Tibial artery (tissue), 4 donors: ENCODE measurements at places on chromosomes 6 and 20.
A peak's percentile ranks its signal among the peaks of the same experiment; 100 is the strongest.

- DNase-seq = no peak
Observed at GRCh38 chr6:46352541-46353268, 138.5 kb downstream of the RCAN2 start.

DNA sequence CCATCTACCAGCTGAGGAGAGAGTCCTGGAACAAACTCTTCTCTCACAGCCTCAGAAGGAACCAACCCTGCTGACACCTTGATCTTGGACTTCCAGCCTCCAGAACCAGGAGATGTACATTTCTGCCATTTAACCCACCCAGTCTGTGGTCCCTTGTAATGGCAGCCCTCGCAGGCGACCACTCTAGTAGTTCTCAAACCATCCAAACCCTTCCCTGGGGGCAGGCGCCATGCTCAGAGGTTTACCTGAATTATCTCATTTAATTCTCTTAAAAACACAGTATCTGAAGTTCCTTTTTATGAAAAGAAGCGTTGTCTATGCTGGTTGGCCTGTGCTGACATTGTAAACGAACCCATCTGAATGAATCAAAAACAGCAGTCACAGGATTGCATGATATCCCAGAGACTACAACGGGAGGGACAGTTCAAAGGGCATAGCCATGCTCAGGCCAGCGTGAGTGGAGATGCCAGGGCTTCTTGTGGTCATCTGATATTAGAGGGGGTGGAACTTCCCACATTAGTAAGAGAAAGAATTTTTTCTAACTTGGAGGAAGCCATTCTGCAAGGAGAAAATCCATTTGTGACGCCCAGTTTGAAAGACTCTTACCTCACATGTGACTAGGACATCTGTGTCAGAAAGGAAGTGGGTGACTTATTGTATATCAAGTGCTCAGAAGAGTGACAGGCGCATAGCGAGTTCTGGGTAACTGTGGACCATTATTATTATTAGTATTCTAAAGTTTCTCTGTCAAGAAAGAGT lies 17.2 kb upstream of the TAGAP start:
- DNase-seq = no peak

DNA sequence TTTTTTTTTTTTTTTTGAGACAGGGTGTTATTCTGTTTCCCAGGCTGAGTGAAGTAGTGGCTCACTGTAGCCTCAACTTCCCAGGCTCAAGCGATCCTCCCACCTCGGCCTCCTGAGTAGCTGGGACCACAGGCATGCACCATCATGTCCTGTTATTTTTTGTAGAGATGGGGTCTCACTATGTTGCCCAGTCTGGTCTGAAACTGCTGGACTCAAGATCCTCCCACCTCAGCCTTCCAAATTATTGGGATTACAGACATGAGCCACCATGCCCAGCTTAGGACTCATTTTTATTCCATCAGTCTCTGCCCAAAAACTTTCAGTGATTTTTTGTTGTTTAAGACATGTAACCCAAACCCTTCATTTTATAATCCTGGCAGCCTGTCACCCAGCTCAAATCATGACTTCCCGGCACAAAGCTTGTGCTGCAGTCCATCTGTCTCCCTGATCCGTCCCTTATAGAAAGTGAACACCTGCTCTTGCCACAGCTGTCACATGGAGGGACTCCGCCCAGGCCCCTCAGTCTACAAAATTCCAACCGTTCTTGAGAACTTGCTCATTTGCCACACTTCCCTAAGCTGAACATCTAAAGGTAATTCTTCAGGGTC lies 183.9 kb upstream of the JARID2 start:
- no peak for DNase-seq

DNA sequence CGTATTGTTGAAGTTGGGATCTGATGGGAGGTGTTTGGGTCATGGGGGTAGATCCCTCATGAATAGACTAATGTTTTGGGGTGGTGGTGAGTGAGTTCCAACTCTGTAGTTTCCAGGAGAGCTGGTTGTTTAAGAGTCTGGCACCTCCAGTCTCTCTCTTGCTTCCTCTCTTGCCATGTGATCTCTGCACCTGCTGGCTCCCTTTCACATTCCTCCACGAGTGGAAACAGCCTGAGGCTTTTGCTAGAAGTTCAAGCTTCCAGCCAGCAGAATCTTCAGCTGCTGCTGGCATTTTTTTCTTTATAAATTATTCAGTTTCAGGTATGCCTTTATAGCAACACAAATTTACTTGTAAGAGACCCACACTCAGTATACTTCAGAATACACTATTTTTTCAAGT lies 1021.6 kb downstream of the EYS start:
- no peak for DNase-seq

DNA sequence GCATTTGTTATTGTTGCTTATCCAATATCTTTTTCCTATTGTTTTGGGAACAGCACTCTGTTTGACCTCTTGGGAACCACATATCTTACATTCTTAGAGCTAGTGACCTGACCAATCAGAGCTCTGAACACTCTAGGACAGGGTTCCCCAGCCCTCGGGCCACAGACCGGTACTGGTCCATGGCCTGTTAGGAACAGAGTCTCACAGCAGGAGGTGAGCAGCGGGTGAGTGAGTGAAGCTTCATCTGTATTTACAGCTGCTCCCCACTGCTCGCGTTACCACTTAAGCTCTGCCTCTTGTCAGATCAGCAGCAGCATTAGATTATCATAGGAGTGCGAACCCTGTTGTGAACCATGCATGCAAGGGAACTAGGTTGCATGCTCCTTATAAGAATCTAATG lies 226.0 kb upstream of the TSHZ2 start:
- no peak for DNase-seq

DNA sequence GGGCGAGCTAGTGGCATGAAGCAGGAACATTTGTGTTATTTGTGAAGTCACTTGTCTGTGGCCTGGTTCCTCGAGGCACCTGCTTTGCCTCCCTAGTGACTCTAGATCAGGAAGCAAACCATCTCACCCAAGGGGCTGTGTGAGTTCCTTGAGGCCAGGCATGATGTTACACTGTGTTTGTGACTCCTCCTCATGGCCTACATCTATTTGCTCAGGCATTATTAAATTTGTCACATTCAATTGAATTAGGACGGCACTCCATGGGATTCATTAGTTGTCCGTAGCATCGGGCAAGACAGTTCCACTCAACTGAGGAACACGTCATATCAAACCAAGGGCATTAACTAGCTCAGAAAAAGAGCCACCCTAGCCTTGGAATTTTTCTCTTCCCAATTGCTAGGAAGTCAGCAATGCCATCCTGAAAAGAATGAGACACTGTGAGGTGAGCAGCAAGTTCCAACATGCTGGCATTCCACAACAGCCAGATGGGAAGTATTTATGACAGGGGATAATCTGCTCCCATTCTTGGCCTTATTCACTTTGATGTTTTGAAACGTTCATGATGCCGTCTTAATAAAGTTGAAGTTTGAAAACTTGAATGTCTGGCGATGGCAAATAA lies 17.2 kb downstream of the TMEM200A start:
- no peak for DNase-seq

GRCh38 chr6:96521306-96521643 lies 331 bp upstream of the UFL1 start:
- no peak for DNase-seq

GRCh38 chr20:36308986-36309385 lies 2.8 kb downstream of the DLGAP4 start:
- DNase-seq = no peak

DNA sequence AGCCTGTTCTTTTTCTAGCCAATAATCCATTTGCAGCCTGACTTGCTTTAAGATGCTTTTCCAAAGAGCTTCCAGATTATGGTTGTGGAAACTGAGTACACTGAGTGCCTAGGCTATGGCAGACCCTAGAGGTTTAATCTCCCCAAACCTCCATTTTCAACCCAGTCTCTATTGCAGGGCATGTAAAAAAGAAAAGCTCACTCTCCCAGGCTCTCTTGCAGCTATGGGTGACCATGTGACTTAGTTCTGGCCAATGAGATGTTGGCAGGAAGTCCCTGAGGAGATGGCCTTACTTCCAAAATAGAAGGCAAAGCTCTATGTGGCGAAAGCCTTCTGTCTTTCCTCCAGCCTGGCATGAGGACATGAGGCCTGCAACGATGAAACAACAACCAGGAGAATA lies 3.8 kb downstream of the PDRG1 start:
- no peak for DNase-seq

DNA sequence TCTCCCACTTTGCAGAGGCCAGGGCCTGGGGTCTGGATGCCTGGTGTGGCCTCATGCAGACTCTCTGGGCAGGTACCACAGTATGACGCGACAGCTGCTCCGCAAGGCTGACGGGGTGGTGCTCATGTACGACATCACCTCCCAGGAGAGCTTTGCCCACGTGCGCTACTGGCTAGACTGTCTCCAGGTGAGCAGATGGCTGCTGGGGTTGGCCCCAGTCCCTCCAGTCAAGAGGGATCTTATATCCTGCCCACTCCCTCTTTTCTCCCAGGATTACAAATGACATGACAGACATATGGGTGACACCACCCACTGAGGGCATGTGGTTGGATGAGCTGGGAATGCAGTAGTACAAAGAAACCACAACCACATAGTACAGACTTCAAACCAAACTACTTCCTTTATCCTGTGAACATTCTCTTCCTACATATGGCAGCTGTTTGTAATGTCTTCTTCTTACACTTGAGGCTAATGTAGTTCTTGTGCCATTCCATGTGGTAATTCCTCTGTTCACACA lies 29.9 kb downstream of the RAB44 start:
- DNase-seq = no peak

DNA sequence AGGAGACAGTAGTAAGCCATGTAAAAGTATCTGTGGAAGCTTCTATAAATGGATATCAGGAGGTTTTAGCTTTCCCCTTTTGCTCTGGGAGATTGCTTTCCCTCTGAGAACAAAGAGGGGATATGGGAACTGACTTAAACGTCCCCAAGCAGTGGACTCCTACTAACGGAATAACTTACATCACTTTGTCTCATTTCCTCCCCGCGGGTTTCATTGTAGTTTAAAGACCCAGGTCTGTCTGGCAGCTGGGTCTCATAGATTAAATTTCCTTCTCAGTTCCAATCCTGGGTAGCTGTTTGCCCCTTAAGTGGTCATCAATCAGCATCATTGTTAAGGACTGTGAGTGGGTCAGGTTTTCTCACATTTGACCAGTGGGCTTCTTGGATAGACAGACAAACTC lies 68.7 kb downstream of the PLAGL1 start:
- DNase-seq = no peak

DNA sequence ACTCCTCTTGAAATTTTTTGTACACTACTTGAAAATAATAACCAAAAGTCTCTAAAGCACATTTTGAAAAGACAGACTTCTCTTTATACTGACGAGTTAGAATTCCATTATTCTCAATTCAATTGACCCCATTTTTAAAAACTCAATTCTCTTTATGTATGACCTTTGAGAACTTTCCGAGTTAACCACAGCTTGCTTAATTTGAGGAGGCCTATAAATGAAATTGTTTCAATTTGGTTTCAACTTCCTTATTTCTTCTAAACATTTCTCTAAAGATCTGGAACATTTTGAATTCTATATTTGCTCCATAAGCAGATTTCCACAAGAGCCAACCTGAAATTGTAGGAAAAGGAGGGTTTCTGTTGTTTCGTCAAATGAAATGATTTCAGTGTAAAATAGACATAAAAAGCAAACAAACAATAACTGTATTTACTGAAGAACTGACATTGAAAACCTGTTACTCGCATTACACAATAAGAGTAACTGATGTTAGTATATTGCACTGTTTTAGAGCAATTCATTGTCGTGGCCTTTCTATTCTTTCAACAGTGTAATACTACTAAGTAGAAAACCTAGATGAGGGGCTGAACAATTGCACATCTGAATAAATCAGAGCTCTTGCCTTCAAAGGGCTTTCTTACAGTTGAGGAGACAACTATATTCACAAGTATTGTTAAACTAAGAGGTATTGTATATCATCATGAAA lies 223.6 kb downstream of the HIVEP2 start:
- no peak for DNase-seq

DNA sequence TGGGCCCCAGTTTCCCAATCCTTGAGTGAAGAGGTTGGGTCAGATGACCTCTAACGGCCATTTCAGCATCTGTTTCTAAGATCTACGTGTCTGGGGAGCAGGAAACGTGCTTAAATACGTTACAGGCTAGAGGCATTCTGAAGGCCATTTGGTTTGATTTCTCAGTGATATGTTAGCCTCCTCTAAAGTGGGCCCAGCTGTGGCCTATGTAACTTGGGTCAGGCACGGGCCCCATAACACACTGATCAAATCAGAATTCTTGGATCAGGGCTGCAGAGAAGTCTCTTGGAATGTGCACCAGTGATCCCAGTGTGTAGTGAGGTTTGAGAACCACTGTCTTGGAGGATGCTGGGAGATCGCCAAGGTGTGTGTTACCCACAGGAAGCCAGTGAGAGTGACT lies 36.1 kb upstream of the TGM3 start:
- no peak for DNase-seq

DNA sequence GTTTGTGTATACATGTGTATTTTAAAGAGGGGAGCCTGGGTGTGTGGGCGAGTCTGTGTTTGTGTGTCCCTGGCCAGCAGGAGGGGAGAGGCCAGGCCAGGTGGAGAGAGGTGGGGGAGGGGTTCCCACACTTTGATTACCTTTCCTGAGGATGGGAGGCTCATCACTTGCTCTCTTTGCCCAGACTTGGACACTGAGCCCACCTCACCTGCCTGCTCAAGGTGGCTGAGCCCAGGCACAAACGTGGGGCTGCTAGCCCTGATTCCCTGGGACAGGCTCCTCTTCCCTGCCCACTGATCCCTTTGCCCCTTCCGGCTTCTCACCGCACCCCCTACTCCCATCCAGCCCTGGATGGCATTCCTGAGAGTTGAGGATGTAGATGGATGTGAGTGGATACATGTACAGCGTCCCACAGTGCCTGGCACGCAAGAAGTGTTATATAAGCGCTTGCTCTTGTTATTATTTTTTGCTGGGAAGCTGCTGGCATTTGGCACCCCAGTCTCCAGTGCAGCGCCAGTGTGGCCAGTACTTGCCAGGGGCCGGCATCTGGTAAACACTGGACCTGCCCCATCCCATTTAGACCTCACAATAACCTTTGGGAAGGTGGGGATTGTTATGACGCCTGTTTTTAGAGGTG lies 2.7 kb downstream of the CEBPB start:
- peak; percentile 77 for DNase-seq

GRCh38 chr6:157592541-157592940 lies 211.6 kb downstream of the ZDHHC14 start:
- DNase-seq = no peak

DNA sequence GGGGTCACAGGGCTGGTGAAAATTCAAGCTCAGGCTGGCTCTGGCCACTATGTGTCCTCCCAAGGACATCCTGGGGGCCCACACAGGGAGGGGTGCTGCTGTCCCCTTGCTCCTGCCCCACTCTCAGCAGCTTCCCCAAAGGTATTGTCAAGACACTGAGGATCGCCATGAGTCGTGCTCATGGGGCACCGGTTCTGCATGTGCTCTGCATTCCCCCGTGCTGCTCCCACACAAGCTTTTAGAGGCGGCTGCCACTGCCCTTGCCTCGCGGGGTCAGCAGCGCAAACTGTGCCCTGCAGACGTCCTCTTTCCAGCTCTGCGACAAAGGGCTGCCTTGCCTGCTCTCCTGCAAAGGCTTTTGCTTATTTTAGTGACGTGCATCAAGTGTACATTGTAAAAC lies 179.8 kb downstream of the ERMARD start:
- DNase-seq = no peak

GRCh38 chr6:3321875-3322274 lies 63.1 kb downstream of the PSMG4 start:
- no peak for DNase-seq
